ENCODE measurements at places on chromosomes 2 and 18. TPM values are rescaled to one million over a fixed set of nuclear protein-coding genes. Genes with fewer than 3 reads are reported as not detected.

DNA sequence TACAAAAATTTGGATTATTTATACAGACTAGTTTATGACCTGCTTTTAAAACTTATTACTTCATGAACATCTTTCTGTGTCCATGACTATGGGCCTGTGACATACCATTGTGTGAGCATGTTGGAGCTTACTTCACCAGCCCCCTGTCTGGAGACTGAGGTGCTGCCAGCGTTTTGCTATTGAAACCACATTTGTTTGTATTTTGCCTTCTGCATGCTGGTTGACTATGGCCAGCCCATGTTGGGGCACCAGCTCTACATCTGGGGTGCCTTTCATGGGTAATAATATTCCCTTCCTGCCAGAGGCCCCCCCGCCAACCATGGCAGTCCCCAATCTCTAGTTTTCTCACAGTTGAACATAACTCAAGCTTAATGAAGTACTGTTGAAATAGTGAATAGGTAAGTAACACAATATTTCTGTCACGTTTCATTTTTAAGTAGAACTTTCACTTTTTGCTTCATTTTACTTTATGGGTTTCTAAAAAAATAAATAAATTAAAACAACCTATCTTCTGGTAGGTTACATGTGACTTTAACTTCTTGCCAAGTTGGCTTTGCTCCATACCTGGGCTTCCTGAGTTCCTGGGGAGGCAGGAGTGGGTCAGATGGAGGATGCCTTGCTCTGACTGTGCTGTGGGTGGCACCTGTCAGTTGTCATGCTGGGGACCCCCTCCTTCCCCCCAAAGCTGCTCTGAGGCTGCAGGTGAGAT, 63.9 kb downstream of the DGKD start:
- no peak for DNase-seq

GRCh38 chr18:55300421-55300935, 287.5 kb downstream of the TCF4 start:
- DNase-seq: no peak

Gene IL36B
- not detected for polyA plus RNA-seq

Gene ALPG
- polyA plus RNA-seq: not detected

GRCh38 chr2:105365206-105365605, 27.9 kb downstream of the C2orf49 start:
- no peak for DNase-seq

- DNase-seq: no peak
Measured at GRCh38 chr2:63422556-63422955, 165.7 kb downstream of the WDPCP start.

DNA sequence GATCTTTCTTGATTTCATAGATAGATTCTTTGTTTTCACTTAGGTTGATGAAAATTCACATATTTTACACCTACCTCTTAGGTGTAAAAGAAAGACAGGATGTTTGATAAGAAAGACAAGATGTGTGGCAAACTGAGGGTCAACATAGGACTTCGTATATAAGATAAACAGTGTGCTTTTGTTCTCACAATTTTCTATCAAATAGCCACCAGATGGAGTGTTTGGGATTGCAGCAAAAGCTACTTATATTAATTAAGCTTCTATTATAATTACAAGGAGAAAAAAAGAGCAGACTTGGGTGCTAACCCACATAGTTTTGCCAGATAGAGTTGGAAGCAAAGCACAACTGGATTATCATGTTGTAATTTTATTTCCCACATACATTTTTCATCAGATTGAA, 232.9 kb downstream of the CDH7 start:
- DNase-seq: no peak

DNA sequence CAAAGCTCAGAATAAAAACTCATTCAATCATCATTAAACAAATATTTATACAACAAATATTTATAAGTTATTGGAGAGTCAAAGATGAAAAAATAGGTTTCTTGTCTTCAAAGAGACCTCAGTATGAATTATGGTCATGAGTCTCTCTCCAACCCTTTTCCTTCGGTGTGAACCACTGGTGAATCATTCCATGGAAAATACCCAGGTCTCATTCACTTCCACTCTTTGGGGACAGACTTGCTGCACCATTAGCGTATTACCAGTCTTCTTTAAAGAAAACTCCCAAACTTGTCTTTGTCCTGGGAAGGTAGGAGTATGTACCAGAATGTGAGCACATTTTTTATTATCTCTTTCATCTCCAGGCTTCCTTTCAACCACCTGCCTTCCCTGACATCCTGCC, 257.4 kb upstream of the RBMS1 start:
- DNase-seq: no peak

GRCh38 chr2:11346023-11346482, 1.6 kb upstream of the ROCK2 start:
- no peak for DNase-seq

- no peak for DNase-seq
Measured at GRCh38 chr2:142786918-142787702, 90.4 kb upstream of the KYNU start.

Gene HMSD
- not detected for polyA plus RNA-seq

Gene EGR4
- not detected for polyA plus RNA-seq

- no peak for DNase-seq
Measured at GRCh38 chr2:156779416-156780120, 343.4 kb downstream of the GPD2 start.

DNA sequence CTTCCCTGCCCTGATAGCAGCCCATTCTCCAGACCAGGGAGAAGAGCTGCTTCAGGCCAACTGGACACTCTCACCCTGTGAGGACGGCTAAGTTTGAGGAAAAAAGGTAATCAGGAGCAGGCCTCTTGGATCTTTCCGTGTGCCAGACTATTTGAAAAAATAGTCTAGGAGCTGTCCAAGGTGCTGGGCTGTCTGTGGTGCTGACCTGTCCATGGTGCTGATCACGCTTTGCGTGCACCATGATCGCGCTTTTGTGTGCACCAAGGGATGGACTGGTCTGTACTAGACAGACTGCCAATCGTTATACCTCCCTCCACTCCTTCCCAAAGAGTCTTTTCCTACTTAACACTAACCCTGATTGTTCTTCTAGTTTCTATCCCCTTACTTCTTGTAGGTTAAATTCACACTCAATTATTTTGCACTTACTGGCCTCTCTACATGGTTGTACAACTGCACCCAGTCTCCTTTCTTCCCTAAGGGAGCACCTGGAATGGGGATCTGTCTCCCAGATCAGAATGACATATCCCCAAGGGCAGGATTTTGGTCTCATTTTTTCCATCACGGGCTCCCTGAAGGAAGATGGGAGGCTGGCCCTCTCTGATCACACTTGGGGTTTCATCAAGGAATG, 295.4 kb downstream of the CELF4 start:
- DNase-seq: peak; percentile 77

Gene SERPINB12
- 1.3 TPM for polyA plus RNA-seq

Gene MFF
- 66.5 TPM for polyA plus RNA-seq

Gene TMEM37
- 11.1 TPM for polyA plus RNA-seq

Gene CHRNG
- polyA plus RNA-seq: 167 TPM

DNA sequence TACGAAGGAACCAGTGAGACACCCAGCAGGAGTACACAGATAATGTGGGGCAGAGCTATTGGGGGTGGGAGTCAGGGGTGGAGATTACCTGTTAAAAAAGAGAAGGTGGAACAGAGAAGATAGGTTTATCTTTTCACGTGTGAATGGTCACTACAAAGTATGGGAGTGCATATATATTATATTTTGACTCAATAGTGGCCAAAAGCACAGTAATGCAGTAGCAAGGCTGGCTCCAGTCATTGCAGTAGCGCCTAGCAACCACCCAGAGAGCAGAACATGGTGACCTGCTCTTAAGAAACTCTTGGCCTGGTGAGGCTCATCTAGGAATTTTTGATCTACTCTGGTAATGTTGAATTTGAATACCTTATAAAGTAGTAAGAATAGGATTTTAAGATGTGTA, 1.0 kb downstream of the IMPACT start:
- DNase-seq: no peak

Gene RAB12
- 54.8 TPM for polyA plus RNA-seq

All from hindlimb muscle (tissue), 1 donor.